Stimulated activated CD4-positive, alpha-beta T cell treated with anti-CD3 and anti-CD28 coated beads, Interleukin-1b, Interleukin-23, amount 100 ng/mL, for 1 hour (primary cell): ENCODE measurements at places on chromosomes 4 and X.

DNA sequence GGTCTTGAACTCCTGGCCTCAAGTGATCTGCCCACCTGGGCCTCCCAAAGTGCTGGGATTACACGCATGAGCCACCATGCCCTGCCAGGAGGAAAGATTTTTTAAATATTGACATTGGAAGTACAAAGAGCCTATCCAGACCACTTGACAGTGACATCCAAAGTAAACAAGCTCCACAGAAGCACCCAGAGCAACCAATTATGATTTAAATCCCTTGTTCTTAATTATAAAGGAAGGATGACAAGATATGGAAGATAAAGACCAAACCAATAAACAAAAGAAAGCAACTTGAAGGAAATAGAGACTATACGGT is 27.7 kb upstream of the RPL34 start:
- DNase-seq = no peak

DNA sequence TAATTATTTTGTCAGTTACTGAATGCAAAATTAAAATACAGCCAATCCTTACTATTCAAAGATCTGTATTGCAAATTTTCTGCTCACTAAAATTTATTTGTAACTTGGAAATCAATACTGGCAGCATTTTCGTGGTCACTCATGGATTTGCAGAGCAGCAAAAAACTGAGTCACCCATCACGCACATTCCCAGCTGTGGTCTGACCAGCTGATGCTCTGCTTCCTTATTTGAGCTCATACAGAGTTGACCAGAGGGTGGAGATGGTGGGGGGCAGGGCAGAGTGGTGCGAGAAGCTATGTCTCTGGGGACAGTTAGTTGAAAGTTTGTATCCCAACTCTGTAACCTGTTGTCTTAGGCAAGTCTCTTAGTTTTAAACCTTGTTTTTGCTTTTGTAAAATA is 214.8 kb downstream of the SPCS3 start:
- no peak for DNase-seq

- DNase-seq = no peak
These were observed 295.4 kb downstream of the PACRGL start for GRCh38 chr4:20995610-20996009.

DNA sequence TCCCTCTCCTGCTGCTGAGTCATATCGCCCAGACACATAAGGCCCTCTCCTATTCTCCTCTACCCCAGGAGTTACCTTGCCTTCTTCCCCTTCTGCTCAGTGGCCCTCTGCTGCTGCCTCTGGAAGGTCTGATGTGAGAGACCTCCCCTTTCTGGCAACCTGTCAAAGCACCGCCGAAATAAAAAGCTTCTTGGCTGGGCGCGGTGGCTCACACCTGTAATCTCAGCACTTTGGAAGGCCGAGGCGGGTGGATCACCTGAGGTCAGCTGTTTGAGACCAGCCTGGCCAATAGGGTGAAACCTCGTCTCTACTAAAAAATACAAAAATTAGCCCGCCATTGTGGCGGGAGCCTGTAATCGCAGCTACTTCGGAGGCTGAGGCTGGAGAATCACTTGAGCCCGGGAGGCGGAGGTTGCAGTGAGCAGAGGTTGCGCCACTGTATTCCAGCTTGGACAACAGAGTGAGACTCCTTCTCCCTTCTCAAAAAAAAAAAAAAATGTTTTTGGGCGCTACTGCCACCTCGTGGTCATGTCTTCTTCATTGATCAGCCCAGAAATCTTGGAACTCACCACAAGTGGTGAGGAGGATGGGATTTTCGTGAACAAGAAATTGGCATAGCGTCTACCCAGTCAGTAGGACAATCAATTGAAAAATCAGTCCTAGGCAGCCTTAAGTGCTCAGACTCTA is 8.6 kb upstream of the ZXDA start:
- DNase-seq = no peak

GRCh38 chrX:15474028-15474427 is 19.1 kb downstream of the PIR start:
- no peak for DNase-seq

- no peak for DNase-seq
These were observed 22.1 kb downstream of the PPP1R2C start for GRCh38 chrX:42755815-42756214.

DNA sequence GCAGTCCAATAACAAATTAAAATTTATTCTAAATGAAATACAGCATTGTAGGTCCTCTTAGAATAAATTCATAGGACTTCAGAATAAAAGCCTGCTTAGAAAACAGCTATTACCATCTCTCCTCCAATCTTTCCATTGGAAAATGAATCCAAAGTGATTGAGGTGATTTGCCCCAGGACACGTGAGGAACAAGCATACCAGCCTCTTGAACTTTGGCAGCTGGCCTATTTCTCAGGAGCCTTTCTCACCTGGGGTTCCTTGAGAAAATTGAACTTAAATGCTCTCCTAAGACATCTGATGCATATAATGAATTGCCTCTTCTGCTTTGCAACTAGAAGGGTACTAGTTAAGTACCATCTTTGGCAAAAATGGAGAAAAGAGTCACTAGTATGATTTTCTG is 13.5 kb downstream of the ARHGAP24 start:
- no peak for DNase-seq

GRCh38 chrX:5180135-5180741 is 1048.4 kb downstream of the NLGN4X start:
- DNase-seq = no peak

DNA sequence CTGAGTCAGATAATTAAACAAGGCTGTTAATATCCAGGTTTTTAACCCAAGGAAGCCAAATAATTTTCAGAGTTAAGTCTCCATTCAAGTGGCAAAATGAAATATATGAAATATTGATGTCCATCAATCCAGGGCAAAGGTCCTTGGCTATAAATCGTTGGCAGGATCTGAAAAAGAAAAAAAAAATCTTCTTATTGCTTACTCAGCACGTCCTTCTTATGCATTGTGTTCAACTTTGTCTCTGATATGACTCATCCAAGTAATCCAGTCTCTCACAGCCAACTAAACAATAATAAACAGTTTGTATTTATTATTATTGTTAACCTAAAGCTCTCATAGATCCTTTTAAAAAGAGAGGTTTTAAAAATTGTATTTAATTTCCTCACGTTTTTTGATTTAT is 851.2 kb downstream of the ADGRL3 start:
- no peak for DNase-seq

- no peak for DNase-seq
These were observed 128.4 kb upstream of the SCML1 start for GRCh38 chrX:17608888-17609287.

DNA sequence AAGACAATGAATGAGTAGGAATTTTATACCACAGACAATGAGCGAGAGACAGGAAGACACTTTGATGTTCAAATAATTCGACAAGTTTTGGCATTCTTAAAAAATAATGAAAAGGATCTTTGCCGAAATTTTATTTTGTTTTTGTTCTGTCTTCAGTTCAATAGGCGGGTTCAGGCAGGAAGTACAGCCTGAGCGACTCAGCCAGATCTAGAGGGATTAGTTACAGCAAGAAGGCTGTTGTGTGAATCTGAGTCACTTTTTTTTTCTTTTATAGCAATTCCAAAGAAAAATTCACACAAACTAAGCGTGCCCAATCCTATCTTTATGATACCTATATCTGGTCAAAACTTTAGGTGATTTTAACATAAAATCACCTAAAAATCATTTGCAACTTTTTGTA is 505.4 kb upstream of the FAM241A start:
- DNase-seq = no peak

- no peak for DNase-seq
These were observed 876.6 kb upstream of the GRID2 start for GRCh38 chr4:91427171-91427570.

DNA sequence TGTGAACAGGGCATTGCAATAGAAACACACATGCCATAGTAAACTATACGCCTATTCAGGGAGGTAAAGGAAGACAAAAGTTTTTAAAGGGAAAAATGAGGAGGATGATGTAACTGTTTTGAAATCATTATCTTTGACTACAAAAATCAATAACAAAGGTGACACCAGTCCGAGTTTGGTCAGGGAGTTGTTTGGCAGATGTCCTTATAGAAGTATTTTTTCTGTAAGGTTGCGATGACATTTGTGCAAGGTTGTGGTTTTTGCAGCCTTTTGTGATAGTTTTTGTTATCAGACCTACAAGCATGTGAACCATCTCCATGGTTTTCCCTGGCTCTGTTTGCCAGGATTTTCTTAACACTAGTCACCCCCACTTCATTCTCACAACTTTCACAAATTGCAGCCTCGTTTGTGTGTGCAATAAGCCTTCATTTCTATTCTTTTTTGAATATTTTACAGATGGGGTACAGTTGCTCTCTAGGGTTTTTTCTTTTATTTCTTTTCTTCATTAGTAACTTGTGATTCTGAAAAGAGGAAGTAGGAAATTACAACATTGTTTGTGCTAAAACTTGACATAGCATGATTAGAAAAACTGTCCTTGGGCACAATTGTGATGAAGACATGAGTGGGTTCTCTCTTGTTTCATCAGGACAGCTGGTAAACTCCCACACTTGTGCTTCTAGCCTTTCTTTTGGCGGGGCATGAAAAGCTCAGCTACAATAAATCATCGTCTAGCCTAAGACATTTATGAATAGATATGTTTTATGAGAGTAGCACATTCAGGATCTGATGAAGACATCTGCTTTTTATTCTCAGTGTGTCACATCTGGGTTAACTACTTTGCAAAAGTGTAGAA is 60.2 kb upstream of the PNPLA4 start:
- DNase-seq = no peak

- DNase-seq = no peak
These were observed 94.9 kb downstream of the ARHGAP24 start for GRCh38 chr4:85569730-85570299.

GRCh38 chrX:637660-638481 is 7.3 kb downstream of the SHOX start:
- no peak for DNase-seq

DNA sequence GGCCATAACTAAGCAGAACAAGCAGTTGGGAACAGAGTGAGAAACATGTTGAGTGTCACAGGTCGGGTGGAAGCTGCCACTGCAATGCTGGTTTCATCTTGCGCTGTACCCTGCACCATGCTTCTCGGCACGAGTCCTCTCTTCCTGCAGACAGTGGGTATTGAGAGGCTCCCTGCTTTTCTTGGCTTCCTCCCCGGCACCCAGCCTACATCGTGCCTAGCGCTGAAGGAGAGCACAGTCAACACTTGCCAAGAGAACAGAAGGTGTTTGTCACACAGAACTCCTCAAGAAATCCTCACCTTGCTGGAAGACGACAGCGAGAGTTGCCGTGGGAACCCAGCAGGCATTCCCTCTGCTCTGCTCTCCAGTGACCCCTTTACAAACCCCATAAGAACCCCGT is 53.6 kb downstream of the EVC2 start:
- no peak for DNase-seq

- no peak for DNase-seq
These were observed 30.8 kb downstream of the BLOC1S4 start for GRCh38 chr4:6746721-6747293.

DNA sequence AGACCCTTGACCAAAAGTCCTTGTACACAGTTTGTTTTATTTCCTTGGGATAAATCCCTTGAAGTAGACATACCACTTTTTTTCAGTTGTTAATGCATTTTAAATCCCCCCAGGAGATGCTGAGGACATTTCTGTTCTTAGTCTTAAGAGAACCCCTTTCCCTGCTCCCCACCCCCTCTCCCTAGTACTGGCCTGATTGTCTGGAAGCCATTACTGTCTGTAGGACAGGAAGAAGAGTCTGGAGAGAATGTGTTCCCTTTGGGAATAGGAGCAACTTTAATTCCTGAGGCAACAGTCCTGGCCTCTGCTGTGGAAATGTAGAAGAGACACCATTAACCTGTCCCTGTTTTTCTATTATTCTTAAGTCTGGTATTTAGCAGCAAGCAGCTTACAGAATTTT is 52.3 kb upstream of the TMEM131L start:
- no peak for DNase-seq

DNA sequence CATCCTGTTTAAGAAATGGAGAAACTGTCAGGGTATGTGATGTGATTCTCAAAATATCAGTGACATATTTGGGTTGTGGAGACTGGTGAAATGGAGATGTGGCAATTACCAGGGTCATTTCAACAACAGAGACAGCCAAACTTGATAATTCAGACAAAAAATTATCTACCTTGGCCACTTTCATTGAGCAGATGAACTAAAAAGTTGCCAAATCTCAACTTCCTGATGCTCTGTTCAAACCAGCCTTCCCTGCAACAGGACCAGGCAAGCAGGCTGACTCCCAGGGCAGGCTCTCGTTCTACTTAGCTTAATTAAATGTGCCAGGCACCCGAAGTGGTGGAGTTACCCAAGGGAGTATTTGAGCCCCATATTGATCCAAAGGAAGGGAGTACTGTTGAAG is 199.6 kb downstream of the AFF2 start:
- DNase-seq = no peak

DNA sequence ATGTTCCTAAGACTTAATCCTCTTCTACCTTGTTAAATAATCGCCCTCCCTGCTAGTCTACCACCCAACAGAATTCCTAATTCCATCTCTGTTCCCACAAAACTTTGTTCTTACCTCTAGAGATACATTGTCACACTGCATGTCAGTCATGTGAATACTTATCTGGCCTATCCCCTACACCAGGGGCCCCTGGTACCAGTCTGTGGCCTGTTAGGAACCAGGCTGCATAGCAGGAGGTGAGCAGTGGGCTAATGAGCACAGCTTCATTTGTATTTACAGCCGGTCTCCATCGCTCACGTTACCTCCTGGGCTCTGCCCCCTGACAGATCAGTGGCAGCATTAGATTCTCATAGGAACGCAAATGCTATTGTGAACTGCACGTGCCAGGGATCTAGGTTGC is 73.9 kb downstream of the APBB2 start:
- DNase-seq = no peak

DNA sequence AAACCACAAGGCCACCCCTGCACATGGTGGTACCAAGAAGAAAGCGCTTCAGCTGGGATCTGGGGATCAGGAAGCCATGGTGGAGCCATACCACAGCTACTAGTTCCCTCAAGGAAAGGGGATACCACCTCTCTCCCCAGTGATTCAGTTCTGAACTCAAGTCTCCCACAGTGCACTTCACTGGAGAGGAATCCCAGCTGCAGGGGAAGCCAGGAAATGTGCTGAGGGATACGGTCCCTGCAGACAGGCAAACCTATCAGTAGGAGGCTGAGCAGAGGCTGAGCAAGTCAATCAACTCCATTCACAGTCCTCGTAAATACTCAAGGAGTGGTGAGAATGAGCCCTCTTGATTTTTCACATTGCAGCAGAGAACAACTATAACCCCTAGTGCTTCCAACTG is 11.0 kb downstream of the TMEM192 start:
- no peak for DNase-seq

DNA sequence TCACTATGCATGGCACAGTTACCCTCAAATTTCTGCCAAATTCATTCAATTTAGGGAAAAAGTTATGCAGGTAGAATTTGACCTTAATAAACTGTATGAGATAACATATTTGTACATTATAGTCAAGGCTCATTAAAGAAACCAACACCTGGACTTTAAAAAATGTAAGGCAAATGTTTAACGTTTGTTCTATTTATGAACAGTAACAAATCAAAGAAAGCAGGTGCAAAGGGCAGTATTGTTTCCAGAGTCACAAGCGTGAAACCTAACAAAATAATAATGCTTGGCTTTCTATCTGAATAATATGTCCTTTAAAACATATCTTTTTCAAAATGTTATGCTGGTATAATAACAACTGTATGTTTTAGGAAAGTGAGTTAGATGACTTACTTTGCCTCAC is 41.2 kb downstream of the LIN54 start:
- DNase-seq = no peak

- DNase-seq = no peak
These were observed 83.0 kb downstream of the MAMLD1 start for GRCh38 chrX:150446151-150446550.
